ENCODE measurements at places on chromosomes 7 and 10.

- DNase-seq: no peak
Observed at GRCh38 chr10:77906951-77907421, 19.6 kb downstream of the DLG5 start.

GRCh38 chr10:96858706-96859050 lies 26.6 kb downstream of the LCOR start:
- DNase-seq: no peak

GRCh38 chr7:609365-609764 lies 89.7 kb upstream of the PDGFA start:
- DNase-seq: no peak

DNA sequence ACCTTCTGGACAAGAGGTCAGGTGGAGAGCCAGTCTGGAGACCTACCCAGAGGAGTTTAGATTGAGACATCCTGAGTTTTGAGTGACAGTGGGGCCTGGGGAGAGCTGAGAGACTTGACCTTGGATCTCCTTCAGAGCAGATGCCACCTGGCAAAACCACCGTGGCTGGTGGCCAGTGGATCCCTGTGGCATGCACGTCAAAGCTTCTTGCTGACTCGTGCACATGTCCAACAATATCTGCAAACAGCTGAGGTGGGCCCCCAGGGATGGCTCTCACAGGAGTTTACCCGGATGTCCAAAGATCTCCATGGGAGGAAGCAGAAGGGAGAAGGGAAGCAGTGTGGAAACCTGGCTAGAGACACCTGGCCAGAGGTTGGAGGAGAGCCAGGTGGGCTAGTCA lies 230.5 kb downstream of the FANK1 start:
- no peak for DNase-seq

GRCh38 chr7:12518920-12519681 lies 51.4 kb upstream of the SCIN start:
- DNase-seq: no peak

DNA sequence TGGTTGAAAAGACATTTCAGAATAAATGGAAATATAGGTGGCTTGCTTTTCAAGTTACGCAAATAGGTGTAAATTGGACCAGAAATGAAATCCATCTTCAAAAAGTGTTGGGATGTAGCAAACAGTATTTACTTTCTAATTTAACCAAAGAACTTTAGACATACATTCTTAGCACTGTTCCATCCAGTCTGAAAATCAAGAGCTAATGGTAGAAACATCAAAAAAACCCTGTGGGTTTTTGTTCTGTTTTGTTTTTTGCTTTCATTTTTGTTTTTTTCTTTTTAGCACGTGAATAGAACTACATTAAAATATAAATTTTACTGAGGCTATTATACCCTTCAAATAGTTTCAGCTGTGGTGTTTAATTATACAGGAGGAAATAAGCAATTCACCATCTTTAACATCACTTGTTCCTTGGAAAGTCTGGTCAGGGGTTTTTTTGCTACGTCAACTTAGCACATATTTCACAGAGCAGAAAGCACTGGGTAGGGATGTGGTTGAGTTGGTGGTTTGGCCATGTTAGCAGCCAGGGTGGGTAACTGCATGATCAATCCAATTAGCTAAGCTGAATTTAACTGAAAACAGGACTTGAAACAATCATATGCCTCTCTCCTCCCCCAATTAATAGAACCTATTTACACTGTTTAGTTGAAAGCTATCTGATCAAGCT lies 275.4 kb upstream of the PFKP start:
- no peak for DNase-seq

- DNase-seq: no peak
Observed at GRCh38 chr7:20697351-20697750, 81.9 kb downstream of the ABCB5 start.

DNA sequence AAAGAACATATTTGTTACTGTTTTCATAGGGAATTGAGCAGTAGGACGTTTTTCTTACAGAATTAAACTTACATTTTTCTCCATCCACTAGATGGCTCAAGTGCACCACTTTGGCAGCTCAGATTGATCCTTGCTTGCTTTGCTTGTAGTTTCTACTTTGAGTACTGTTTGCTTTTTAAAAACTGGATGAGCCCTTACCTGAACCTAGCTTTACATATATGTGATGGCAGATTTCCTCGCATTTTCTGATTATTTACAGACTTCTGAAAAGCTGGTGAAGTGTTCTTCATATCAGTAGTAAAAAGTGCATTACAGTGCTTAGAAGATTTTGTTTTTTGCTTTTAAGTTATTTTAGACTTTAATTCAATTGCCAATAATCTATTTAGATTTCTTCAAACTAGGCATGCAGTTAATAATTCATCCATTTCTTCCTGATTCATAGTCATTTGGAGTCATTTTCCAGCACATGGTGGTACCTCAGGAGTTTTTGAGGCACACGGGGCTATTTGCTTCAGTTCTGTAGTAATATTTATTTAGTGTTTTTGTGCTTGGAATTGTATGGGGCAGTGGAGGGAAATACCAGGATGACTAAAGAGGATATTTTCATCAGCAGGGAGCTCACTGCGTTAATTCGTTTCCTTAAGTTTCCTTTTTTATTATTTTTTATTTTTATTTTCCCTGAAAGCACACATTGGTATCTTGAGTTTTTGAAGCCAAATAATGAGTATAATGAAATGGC lies 57.3 kb downstream of the MAPK8 start:
- no peak for DNase-seq

DNA sequence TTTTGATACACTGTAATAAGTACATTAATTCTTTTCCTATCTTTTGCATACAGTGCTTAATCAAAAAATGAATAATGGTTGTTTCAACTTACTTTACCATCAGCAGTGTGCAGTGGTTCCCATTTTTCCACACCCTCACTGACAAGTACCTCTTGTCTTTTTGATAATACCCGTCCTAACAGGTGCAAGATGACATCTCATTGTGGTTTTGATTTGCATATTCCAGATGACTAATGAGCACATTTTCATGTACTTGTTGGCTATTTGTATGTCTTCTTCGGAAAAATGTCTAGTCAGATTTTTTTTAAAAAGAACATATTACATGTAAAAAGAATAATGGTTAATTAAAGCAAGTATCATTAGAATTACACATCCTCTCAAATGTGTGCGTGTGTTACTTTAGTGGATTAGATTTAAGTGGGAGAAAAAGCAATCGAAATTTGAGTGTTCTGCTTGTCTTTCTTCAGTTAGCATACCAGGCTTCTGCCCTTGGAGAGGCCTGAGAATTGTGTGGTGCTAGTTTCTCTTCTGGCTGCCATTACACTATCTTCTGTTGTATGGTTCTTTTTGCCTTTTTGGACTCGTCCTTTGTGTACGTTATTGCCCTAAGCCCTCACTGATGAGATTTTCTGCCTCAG lies 291.2 kb downstream of the AUTS2 start:
- no peak for DNase-seq

DNA sequence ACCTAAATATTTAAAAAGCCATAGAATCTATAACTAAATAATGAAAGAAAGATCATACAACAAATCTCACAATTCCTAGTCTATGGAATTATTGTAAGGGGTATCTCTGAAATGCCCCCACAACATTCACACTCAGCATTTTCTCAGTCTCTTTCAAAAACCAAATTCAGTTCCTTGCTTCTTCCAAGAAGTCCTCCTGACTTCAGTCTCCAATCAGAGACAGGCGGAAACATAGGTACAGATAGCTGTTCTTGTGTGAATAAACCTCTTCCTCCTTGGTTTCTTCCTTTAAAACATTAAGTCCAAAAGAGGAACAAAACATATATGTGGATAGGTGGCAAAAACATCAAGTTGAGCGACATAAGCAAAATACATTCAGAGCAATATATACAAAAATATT lies 13.9 kb upstream of the FBXW4 start:
- no peak for DNase-seq

DNA sequence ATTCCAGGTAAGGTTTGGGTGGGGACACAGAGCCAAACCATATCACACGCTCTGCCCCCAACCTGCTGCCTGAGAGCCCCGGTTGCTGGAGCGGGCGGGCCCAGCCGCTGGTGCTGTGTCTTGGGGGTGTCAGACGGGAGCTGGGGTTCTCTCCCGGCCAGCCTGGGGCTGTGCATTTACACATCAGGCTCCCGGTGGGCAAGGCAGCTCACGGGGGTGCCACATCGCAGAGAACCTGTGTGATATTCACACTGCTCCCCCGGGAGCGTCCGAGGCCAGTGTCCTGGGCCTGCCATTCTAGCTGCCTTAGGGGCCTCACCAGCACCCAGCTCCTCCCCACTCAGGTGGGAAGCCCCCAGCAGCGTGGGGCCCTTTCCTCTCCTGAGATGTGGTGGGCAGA lies 35.6 kb upstream of the ADGRA1 start:
- DNase-seq: no peak

GRCh38 chr10:132724446-132724845 lies 61.5 kb downstream of the NKX6-2 start:
- no peak for DNase-seq

GRCh38 chr10:113666682-113667252 lies 2.9 kb upstream of the NRAP start:
- DNase-seq: no peak

GRCh38 chr10:66695046-66695445 lies 230.8 kb upstream of the LRRTM3 start:
- no peak for DNase-seq

DNA sequence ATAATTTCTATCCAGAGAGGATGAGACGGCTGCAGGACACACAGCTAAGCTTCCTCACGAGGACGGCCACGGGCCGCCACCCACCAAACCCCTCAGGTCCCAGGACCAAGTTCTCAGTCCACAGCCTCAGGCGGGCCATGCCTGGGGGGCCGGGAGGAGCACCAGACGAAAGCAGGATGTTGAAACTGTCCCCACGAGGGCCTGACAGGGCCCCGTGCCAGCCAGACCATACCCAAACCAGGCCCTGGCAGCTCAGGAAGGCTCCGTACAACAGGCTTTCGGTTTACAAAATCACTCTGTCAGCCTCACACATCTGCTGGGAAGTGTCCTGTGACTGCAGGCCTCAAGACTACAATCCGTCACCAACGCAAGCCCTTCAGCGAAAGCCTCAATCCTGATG lies 14.5 kb downstream of the TUBGCP2 start:
- DNase-seq: no peak

- no peak for DNase-seq
Observed at GRCh38 chr10:50601974-50602373, 21.8 kb downstream of the SGMS1 start.

DNA sequence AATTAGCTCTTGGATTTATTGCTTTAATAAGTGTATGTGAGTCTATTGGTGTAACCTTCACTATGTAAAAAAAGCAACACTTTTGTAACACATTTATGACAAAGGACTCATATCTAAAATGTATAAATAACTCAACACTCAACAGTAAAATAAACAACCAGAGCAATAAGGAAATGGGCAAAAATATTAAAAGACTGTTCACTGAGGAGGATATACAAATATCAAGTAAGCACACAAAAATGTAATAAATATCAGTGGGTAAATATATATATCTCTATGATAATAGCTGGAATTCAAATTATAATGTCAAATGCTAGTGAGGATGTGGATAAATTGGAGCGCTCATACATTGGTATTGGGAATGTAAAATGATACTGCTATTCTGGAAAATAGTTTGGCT lies 53.0 kb downstream of the HDAC9 start:
- no peak for DNase-seq

- peak; percentile 64 for DNase-seq
Observed at GRCh38 chr10:34727595-34728033, 87.5 kb downstream of the PARD3 start.

DNA sequence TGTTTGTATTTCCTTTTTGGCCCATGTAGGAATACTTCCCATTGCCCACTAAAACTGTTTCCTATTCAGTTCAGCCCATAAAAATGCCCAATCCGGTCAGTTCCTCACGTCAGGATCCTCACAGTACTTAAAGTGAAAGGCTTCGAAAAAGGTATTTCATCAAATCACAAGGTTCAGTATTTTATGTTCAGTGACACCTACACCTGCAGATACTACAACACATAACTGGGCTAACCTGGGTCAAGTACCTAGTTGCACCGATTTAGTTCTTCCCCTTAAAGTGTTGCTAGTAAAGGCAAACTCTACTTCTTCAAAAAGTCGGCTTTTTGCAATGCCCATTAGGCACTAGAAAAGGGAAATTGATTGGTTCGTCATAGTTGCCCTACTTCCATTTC lies 1.1 kb downstream of the SNX13 start:
- no peak for DNase-seq

DNA sequence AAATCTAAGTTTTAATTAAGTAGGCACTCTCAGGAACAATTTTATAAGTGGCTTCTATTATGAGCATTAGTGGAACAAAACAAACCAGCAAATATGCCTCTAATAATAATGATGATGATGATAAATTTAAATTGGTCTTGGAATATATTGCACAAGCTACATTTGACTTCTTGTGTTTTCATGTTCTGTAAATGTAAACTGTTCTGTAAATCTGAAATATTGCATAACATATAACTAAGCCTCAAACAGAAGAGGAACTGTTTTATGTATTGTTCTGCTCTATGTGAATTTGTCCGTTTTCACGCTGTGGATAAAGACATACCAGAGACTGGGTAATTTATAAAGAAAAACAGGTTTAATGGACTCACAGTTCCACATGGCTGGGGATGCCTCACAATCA lies 625.2 kb upstream of the CELF2 start:
- DNase-seq: no peak

DNA sequence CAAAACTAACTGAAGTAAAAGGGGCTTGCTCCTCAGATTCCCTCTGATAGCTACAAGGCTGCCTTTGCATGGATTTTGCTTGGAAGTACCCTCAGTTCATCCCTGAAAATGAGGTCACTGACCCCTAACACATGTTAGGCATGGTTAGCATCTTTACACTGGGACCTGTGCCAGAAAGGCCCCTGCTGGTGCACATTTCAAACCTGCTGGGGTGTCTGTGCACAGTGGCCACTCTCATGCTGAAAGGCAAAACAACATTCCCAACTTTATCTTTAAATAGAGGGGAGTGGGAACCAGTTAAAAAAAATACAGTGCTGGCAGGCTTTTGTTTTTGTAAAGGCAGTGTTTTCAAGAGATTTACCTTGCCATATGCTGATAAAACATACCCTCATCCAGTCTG lies 99.1 kb downstream of the ANK3 start:
- DNase-seq: no peak

DNA sequence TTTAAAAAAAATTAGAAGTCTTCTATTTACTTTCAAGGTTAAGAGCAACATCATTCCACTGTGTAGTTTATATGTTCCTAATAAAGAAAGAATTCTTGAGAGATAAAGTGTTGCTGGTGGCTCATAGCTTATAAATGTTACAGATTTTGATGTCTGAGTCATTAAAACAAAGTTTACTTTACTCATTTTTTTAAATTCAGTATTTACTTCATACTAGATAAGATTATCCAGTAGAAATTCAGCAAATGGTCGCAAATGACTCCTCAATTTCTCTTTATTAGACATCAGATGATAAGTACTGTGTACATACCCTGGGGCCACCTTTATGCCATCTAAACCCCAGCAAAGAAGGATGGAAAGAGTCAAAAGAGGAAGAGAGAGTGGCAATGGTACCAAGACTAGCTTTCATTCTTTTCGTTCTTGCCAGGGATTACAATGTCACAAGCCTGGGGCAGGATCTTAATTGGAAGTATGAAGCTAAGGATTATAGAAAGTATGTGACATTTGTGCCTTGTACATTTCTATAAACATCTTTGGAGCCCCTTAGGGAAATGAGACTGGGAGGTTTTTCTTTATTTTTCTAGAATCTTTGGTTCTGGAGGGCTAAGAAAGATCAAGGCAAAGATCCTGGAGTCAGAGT lies 206.1 kb downstream of the CHRM2 start:
- DNase-seq: no peak

- no peak for DNase-seq
Observed at GRCh38 chr7:41189866-41190265, 513.0 kb downstream of the INHBA start.

- no peak for DNase-seq
Observed at GRCh38 chr7:84040355-84040754, 154.2 kb downstream of the SEMA3A start.

Measured in left lobe of liver (tissue), 2 donors.